Activated CD4-positive, alpha-beta memory T cell treated with anti-CD3 and anti-CD28 coated beads, Interleukin-2, amount 10 ng/mL, durations not matched to agents 7 days and 5 days (primary cell): ENCODE measurements at places on chromosomes 6 and 20.

DNA sequence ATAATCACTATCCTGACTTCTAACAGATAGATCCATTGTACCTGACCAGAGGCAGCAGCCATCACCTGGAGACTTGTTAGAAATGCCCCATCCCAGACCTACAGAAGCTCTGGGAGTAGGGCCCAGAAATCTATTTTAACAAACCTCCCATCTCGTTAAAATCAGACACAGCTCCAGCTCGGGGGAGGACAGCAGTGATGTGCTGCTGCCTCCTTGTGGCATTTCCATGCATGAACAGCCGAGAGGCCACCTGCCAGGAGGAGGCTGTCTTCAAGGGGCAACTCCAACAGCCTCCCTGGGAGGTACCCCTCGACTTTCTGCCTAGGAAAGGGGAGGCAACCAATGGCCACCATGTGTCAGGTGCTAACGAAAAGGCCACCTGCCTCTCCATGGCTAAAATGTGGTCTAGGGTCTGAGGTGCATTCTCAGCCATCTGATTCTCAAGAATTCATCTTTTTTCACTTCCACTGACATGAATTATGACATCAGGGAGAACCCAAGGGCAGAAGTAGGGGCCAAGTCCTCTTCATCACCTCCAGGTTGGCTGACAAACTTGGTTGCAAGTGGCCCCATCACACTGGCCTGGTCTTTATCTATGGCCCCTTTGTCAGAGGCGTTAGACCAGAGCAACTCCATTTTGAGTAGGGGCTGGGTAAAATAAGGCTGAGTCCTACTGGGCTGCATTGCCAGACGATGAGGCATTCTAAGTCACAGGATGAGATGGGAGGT is 12.2 kb upstream of the KCNK15 start:
- DNase-seq: peak; percentile 68

- no peak for DNase-seq
Measured at GRCh38 chr6:54134935-54135334, 23.7 kb downstream of the MLIP start.

- DNase-seq: no peak
Measured at GRCh38 chr6:131642987-131643611, 6.0 kb downstream of the ENPP3 start.

- DNase-seq: no peak
Measured at GRCh38 chr20:32456869-32457478, 98.8 kb downstream of the ASXL1 start.

- no peak for DNase-seq
Measured at GRCh38 chr6:10521104-10521808, at the start of gene GCNT2. Gene GCNT2 (plus strand): TSS chr6:10521351. CDS start chr6:10528912, 7,561 bp downstream.

GRCh38 chr6:28002161-28002560 is 45.1 kb downstream of the OR2B6 start:
- DNase-seq: no peak

DNA sequence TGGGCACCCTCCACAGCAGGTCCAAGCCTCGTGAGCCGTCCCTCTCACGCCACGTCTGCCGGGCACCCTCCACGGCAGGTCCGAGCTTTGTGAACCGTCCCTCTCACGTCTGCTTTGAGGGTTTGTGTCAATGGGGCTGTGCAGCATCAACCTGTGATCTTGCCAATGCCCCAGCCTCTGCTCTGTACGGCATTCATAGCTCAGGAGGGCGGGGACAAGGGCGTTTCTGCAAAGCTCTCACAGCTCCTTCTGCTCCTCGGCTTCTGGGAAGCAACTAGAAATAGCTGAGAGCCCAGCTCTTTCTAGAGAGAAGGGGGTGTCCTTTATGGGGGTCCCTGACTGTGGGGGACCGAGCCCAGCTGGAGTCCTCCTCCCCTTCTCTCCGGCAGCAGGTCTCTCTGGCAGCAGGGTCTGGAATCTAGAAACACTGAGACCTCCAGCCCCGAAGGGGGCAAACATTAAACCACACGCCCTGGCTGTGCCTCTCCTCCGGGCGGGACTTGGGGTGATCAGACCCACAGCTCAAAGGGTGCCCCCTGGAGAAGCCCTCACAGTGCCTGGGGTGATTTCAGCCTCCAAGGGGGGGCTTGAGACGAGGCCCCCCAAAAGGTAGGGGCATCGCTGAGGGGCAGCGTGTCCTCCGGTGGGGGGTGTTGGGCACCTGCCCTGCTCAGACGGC is 41.2 kb upstream of the CHRNA4 start:
- DNase-seq: no peak

DNA sequence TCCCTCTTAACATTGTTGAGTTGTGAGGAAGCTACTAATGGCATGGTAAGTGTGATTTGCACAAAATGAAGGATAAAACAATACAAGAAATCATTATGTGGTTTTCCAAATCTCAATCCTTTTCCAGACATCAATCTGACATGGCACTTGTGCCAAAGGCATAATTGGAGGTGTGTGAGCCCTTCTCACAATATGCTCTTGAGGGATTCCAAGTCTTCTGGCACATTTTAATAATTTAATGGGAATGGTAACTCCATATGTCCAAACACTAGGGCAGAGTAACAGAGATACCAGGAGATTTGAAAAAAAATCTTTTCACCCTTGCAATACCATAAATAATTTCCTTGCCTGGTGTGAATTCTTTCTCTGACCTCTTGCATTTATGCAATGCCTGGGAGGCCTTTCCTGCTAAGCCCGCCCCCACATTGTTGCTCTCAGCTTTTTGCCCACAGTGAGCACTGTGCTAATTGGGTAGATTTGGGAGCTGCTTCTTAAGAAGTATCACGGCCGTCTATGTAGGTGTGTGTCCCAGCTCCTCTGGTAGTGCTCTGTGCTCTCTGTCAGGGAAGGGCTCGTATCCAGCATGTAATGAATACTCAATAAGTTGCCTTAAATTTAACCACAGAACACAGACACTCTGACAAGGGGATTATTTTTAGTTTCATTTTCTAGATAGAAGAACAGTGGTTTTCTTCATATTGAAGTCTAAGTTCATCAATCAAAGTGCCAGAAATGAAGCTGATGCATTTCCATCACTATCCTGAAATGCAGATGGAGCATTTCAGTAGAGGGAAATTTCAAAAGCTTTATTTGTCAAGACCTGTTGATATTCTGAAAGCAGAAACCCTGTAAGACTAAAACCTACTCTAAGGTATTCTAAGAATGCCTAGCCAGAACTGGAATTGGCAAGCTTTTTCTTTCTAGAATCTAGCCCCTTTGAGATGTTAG is 54.4 kb upstream of the CEP85L start:
- peak; percentile 28 for DNase-seq

DNA sequence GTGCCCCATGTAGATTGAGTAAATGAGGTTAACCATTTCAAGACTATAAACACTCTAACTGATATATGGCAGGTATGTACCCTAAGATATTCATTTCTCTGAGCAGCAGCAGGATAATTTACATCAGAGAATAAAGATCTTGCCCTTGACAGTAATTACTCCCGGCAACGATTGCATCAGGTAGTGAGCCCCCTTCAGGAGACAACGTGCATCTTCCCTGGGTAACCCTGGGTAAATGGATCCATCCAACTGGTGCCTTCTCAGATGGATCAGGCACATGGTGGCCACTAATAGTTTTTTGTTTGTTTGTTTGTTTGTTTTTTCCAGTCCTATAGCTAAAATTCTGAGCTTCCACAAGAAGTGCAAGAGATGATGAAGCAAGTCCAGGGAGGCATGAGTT is 469.4 kb upstream of the SLC35B3 start:
- no peak for DNase-seq

GRCh38 chr6:75272145-75272840 is 12.3 kb downstream of the TMEM30A start:
- no peak for DNase-seq
